ENCODE measurements at places on chromosomes 1 and 21.

DNA sequence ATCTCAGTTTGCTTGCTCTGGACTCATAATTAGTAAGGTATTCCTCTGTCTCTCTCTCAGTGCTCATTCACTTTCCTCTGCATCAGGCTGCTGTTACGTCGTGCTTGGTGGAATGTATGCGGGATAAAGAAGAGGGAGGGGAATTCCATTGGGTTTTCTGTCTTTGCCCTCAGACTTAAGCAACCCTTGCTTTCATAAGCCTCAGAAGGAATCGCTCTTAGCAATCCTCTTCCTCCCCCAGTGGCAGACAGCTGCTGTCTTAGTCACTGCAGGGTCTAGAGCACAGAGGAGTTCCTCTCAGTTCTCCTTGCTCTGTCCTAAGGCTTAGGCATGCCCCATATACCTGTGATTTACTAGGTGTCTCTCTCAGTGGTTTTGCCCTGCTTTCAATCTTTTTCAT, 19.1 kb upstream of the NTMT2 start:
- peak; percentile 94 for DNase-seq

- peak; percentile 45 for DNase-seq
Measured at GRCh38 chr1:61808968-61809367, 66.7 kb downstream of the PATJ start.

DNA sequence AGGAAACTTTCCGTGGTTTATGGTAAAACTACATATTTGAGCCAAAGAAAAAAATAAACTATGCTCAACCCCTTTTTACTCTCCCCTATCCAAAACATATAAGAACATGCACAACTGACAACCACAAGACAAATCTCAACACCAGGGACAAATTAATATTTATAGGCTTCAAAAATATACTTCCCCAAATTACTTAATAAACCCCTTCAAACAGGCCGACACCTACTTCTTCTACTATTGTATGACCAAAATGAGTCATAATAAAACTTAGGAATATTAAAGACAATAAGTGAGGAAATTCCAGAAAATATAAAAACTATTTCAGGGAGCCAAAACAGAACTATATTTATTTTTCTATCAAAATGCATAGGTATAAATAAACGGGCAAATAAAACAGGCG, 71.5 kb downstream of the TGFBR3 start:
- no peak for DNase-seq

DNA sequence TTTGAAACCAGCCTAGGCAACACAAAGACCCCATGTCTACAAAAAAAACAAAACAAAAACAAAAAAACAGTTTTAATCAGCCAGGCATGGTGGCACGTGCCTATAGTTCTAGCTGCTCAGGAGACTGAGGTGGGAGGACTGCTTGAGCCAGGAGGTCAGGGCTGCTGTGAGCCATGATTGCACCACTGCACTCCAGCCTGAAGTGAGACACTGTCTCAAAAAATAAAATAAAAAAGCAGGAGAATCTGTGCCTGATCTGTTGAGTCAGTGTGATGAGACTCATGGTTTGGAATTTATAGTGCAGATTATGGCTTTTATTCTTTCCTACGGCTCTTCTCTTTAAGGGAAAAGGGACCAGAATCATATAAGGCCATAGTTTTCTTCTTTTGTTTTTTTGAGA, 16.5 kb downstream of the TRIT1 start:
- peak; percentile 83 for DNase-seq

DNA sequence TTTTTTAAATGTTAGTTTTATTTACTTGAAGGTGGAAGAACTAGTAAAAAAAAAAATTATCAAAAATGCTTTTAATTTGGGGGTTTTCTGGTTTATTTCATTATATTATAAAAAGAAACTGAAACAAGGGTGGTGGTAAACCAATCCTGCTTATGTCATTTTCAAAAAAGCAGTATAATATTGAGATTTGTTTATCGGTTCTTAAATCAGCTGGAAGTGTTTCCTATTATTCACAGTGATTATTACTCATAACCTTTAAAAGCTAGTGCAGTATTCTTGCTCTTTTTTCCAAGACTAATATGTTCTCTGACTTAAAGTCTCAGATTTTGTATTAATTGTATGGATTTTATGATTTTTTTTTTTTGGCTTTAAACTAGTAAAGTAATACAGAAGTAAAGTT, 5.4 kb upstream of the LRRC40 start:
- DNase-seq, result no peak

DNA sequence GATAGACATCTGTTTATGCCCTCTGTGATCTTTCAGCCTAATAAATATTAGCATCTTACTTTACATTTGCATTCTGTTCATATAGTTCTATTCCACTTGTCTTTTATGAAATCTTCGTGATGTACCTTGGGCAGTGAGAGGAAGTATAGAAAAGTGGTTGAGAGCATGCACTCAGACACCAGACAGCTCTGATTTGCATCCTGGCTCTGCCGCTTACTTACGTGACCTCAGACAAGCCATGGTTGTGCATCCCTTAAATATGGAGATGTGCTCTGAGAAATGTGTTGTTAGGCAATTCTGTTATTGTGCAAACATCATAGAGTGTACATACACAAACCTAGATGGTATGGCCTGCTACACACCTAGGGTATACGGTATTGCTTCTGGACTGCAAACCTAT, 22.9 kb downstream of the OVGP1 start:
- no peak for DNase-seq

GRCh38 chr1:84668185-84668584, 22.1 kb downstream of the SSX2IP start:
- peak; percentile 20 for DNase-seq

DNA sequence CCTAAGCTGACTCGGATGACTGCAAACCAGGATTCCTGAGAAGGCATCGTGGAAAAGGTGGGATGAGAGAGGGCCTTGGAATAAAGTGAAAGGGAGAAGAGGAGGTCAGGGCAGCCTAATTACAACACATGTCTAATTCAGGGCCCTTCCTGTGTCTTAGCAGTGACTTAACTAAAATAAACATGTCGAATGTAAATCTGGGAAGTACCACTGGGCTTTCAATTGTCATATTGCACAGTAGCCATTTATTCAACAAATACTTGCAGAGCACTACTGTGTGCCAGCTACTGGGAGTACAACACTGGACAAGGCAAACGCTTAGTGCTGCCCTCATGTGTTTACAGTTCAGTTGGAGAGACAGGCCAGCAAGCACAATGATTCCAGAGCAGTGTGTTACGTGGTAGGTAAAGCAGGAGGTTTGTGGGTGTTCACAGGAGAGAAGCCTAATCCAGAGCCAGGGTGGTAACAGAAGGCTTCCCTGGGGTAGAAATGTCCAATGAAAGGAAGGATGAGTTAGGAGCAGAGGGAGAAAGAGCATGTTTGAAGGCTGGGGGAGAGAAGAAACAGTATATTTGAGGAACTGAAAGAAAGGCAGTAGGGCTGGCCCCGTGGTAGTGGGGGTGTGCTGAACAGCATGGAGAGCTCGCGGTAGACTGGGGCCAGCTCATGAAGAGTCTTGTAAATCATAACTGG, 38.0 kb upstream of the RASAL2 start:
- peak; percentile 43 for DNase-seq

- DNase-seq, result no peak
Measured at GRCh38 chr1:165352442-165353293, 3.8 kb downstream of the LMX1A start.

GRCh38 chr1:40932006-40932405, 47.5 kb upstream of the CTPS1 start:
- no peak for DNase-seq

DNA sequence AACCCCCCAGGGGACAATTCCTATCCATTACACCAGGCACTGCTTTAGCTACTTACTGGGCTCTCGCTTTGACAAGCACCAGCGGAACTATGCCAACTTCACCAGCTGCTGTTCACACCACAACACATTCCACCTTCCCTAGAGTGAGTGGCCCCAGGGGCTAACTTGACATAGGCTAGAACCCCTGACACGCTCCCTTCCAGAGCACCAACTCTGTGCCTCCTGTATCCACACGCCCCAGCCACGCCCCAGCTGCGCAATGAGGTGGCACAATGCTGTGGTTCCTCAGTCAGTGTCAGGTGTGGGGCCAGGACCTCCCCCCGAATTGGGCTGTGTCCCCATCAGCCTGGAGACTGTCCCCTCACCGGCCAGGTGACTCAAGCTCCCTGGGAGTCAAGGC, 11.7 kb upstream of the FGR start:
- DNase-seq, result no peak

- DNase-seq, result no peak
Measured at GRCh38 chr1:220711056-220711809, 21.1 kb downstream of the C1orf115 start.

DNA sequence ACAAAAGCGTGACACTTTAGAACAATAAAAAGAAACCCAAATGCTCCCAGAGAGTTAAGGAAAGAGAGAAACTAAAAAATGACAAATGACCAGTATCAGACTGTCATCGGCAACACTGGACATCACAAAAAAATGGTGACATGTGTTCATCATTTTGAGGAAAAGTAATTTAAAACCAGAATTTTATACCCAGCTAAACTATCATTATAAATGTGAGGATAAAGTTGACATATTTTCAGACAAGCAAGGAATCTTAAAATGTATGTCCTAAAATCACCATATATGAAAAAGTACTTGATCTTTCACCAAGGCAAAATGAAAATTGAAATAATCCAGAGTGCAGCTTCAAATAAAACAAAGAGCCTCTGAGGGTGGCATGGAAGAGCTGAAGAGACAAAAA, 1.3 kb upstream of the KRTAP10-11 start:
- DNase-seq, result no peak

DNA sequence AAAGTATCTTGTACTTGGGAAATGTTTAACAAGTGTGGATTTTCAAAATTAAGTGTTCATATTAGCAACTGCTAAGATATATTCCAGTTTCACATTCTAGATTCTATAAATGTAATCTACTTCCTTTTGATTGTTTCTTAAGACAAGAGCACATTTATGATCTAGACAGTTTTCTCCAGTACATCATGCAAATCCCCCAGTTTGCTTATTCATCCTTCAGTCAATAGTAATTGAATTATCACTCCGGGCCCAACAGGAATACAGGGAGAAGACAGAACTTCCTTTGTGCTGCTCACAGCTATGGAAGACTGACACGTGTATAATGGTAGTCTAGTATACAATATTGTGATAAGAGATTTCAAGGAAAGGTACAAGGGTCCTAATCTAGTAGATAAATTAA, 14.5 kb downstream of the PLA2G4A start:
- no peak for DNase-seq

DNA sequence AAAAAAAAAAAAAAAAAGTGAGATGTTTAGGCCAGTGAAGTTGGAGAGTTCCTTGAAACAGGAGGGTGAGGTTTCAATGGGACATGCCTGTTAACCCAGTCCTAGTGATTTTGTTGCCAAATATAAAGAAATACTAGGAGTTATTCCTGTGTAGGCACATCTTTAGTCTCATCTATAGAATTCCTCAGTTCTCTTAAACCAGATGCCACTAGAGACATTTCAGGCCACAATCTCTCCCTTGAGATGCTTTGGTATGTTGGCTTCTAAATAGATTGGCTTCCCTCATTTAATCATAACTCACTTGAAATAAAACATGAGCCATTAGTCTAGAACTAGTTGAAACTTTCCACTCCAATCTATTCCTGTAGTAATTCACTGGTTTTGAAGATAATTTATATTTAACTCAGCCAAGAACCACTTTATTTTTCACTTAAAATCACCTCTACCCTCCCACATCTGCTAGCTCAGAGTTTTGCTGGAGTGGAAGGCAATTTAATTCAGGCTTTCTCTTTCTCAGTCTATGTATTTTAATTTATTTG, 29.8 kb downstream of the GPR137B start:
- no peak for DNase-seq

DNA sequence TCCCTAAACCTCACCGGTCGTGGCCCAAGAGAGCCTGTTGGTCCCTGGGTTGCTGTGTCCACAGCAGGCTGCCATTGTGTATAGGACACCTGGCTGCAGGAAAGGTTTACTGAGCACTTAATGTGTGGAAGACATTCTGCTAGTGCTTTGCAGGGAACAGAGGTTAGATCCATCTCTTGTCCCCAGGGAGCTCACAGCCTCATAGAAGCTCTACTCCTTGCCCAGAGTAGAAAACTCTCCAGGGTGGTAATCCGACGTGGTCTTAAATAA, 16.9 kb upstream of the ALPL start:
- no peak for DNase-seq

DNA sequence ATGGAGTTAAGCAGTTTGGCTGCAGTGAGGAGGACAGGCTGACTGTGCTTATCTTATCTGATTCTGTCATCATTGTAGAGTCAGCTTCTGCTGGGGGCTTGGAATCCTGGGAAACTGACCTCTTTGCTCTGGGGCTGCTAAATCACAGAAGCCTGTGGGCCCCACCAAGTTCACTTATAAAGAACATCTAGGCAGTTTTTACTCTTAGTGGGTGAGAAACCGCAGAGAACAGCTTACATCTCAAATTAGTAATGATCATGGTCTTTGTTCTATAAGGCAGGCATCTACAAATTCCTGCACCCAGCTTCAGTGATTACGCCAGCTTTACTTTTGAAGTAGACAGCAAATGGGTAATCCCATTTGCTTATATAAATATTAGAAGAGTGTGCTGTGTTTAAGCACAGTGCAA, 75.7 kb downstream of the ZC3H11B start:
- no peak for DNase-seq

- DNase-seq, result no peak
Measured at GRCh38 chr1:36530261-36530660, 47.5 kb upstream of the CSF3R start.

- no peak for DNase-seq
Measured at GRCh38 chr1:226761322-226761721, 22.2 kb upstream of the ITPKB start.

- no peak for DNase-seq
Measured at GRCh38 chr1:47962750-47963492, 34.3 kb downstream of the TRABD2B start.

GRCh38 chr1:207429963-207430362, 24.2 kb upstream of the CR2 start:
- no peak for DNase-seq

DNA sequence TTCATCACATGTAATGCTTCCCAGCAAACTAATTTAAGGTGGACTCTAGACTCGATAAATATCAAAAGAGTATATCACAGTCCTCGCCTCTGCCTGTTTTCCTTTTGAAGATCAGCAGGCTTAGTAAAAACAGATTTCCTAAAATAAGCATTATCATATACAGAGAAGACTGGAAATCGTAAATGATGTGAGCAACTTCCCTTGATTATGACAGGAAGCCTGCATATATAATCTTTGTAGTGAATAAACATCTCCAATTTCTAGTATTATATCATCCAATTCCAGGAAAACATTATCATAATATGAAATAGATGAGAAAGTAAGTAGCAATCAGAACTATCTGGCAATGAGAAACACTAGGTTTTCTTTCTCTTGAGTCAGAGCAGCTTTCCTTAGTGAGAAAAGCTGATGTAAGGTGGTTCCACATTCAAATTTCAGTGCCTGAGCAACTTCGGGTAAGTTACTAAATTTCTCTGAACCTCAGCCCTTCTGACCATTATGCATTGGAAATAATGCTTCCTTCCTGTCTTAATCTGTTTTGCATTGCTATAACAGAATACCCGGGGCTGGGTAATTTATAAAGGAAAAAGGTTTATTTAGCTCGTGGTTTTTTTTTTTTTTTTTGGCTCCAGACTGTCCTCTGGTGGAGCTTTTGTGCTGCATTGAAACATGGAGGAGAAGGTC, 12.6 kb upstream of the POU2F1 start:
- no peak for DNase-seq
